ENCODE measurements at places on chromosomes 7 and 10. TPM values are rescaled to one million over a fixed set of nuclear protein-coding genes. Genes with fewer than 3 reads are reported as not detected.

GRCh38 chr10:113061557-113061956 is 111.5 kb downstream of the TCF7L2 start:
- DNase-seq = no peak

DNA sequence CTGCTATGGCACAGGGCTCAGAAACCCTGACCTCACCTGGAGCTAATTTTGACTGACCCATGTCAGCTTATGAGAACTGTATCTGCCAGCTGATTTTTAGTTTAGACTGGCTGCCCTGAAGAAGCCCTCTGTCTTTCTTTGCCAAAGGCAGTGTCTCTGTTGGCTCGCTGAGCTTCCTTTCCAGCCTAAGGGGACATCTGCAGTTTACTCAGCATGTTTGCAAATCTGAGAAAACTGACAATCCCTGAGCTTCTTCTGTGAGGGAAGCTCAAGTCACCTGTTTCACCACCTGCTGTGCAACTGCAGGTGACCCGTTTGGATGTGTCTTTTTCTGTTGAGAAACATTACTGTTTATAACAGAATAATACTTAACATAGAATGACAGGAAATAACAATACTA is 46.0 kb downstream of the PRKAR2B start:
- DNase-seq = no peak

DNA sequence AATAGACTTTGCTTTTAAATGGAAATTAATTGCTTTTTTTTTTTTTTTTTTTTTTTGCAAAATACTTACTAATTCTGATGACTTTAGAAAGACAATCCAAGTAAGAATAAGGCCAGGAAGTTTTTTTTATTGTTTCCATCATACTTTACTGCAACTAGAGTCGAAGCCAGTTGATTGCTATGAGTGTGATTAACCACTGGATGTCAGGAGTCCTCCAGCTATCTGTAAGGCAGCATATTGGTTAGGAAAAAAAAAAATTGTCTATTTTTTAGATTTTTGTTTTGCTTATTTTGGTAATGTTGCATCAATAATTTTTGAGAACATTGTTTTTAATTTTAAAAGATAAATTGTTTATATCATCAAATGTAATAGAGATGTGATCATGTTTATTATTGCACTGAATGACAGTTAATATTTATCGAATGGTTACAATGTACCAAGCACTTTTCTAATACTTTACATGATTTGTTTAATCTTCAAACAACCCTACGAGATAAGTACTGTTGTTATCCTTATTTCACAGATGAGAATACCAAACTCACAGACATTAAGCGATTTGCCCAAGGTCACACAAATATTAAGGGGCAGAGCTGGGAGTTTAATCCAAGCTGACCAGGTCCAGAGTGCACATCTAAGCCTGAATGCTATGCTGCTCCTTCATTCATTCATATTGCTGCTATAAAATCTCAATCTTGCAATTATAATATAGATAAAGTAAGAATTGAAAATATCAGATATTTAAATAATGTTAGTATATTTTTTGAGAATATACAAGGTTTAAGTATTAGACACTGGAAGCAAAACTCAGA is 19.9 kb upstream of the LMOD2 start:
- DNase-seq = no peak

- no peak for DNase-seq
Measured at GRCh38 chr7:106504645-106505044, 156.3 kb downstream of the CCDC71L start.

DNA sequence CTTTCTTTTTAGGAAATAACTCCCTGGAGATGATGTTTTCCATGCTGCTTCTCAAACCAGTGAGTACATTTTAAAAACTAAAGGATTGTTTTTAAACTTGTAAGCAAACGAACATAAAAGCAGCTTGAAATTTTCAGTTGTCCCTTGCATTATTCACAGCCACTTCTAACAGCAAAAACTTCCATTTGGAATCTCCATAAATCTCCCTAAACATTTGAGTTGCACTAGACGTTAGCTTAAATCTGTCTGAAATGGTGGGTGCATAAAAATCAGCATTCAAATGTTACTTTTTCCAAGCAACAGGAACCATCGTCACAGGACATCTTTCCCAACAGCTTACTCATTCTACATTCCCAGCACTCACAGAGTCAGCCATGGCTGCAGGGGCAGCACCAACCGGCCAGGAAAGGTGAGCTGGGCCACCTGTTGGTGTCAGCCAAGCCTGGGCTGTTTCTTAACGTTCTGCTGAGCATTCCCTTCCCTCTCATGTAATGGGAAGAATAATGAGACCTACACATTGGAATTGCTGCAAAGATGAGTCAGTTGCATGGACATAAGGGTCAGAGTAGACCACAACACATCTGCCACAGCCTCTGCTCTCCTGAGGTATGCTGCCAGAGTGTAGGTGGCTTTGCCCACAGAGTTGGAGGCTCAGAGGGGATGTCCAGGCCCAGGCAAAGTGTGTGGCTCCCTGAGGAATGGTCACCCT is 163.2 kb downstream of the TNS3 start:
- no peak for DNase-seq

DNA sequence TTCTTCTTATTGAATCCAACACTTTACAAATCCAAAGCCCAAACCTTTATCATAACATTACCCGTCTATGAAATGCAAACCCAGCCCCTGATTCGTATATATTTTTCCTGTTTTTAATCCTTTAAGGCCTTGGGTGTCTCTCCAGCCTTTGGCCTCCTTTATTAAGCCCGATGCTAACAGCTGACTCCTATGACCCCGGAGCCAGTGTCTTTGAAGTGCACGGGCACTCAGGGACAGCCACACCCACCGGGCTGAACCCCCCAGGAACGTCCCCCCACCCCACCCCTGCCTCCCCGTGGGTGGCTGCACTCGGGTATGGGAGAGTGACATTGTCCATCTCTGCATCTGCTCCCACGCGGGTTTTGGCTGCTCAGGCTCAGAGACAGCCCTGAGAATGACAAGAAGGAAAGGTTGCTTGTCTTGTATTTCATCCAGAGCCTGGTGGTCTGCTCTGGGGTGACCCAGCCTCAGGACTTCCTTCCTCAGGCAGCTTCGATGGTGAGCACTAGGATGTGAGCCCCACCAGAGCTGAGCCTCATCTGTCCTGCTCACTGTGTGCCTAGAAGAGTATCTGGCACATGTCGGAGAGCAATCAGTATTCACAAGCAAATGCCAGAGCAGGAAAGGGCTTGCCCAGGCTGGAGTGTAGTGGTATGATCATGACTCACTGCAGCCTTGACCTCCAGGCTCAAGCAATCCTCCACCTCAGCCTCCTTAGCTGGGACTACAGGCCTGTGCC is 210.4 kb downstream of the SKIDA1 start:
- DNase-seq = no peak

DNA sequence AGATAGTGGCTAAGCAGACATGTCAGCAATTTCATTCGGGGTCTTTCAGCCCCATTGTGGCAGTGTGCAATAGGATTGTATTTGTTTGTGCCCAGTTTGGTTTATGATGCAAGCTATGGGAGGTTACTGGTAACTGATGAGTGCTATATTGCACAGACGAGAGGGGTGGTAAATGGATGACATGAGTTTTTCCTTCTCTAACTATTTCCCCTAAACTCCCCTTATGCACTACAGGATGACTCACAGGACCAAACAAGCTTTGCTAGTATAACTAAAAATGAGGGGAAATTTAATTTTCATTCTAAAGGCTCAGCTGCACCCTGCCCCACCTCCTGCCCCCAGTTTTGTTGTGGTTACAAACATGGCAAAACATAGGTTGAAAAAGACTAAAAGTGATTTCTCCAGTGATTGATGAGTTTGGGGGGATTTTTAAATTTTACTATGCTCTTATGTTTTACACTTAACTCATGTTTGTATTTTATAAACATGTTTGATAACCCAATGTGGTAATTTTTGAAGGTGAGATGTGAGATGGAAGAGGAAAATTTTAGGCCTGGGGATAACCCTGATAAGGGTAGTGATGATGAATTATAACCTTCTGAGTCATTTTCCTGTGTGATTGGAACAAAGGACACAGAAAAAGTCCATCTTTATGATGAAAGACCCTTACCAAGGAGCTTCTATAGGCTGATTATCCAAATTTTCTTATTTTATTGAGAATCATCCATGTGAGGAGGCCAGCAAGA is 60.8 kb upstream of the NAMPT start:
- DNase-seq = no peak

DNA sequence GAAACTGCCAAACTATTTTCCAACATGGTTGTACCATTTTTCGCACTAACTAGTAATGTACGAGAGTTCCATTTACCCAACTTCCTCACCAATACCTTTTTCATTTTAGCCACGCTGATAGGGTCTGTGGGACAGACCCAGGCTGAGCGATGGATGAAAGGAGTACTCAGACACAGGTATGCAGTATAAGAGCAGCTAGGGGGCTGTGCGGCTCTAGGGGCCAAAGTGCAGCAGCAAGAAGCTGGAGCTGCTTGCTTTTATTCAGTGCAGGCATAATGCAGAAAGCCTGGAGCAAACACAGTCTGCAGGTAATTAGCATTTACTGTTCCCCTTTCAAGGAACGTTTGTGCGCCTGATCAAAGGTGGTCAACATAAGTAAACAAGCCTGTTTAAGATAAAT is 21.0 kb downstream of the UCMA start:
- no peak for DNase-seq

GRCh38 chr7:135672560-135673359 is 10.4 kb downstream of the STMP1 start:
- no peak for DNase-seq

- DNase-seq = no peak
Measured at GRCh38 chr10:1809139-1809741, 71.9 kb upstream of the ADARB2 start.

GRCh38 chr7:73817121-73817520 is 13.7 kb upstream of the CLDN4 start:
- no peak for DNase-seq

DNA sequence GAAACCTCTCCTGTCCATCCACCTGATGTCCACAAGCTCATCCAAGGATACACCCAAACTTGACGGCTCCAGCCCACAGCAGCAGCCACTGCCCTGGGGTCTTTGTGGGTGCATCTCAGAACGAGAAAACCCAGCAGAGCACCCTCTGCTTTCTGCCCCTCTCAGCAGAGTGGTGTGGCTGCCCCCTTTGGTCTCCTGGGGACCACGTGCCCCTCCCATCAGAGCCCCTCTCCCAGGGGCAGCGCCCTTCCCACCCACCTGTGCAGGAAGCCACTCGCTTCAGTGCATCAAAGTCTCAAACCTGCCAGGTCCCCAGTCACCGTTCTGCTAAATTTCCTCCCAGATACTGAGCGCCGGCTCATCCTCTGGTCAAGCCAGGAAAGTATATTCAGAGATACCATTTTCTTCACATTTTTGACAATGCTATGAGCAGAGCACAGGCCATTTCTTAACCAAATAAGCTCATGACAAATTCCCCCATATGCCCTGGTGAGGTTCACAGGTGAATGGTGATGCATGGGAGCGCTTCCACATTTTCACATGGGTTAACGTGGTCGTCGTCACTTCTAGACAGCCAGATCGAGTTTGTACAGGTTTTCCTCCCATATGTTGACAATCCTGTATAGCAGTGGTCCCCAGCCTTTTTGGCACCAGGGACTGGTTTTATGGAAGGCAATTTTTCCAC is 32.4 kb downstream of the CAMK2B start:
- DNase-seq = peak; percentile 5

- DNase-seq = peak; percentile 31
Measured at GRCh38 chr7:80499350-80499953, 12.4 kb downstream of the GNAT3 start.

- no peak for DNase-seq
Measured at GRCh38 chr7:131689662-131690234, 133.3 kb upstream of the PODXL start.

DNA sequence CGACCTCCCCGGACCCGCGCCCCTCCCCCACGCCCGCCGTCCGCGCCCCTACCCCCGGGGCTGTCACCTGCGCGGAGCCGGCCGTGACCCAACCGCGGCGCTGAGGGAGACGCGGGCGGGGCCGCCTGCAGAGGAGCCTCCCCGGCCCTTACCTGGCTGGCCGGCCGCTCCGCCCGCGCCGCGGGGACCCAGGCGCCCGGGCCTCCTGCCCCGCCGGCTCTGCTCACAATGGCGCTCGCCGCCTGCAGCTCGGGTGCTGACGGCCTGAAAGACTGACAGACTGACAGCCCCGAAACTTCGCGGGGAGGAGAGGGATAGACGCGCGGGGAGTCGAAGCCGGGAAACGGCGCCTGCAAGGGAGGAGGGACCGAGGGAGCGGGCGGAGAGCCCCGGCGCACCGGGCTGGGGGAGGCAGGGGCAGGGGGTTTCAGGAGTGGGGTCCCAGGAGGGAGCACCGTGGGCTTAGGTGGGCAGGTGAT is 393 bp downstream of the ZNF467 start:
- no peak for DNase-seq

- no peak for DNase-seq
Measured at GRCh38 chr10:118927321-118927720, 102.2 kb upstream of the NANOS1 start.

GRCh38 chr7:47028284-47028683 is 553.6 kb downstream of the TNS3 start:
- DNase-seq = no peak

DNA sequence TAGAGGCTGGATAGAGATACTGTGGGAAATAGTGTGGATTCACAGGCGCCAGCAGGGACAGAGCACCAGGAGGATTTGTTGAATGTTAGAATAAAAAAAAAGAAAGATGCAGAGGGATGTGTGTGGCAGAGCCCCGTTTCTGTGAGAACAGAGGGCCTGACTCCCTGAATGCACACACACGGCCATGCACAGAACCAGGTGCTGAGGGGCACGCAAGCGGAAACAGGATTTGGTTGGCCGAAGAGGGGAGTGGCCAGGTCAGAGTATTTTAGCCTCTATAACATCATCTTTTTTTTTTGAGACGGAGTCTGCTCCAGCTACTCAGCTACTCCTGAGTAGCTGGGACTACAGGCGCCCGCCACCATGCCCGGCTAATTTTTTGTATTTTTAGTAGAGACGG is 21.9 kb downstream of the IQCE start:
- no peak for DNase-seq

DNA sequence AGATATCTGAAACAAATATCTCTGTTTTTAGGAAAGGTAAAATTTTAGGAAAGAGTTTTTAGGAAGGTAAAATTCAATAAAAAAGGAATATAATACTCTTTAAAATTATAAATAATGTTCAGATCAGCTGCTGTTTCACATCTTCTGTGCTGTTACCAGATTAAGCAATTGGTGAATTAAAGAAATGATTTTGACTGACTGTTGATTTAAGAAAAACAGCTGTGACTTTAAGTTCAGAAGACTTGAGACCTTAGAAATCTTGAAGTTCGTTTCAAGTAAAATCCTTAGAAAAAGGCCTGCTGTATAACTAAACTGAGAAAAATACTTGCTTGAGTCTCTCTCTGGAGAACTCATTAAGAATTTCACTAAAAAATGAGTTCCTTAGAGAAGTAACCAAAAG is 250.6 kb downstream of the DOCK4 start:
- no peak for DNase-seq

Gene TAS2R41
- total RNA-seq = not detected

Gene KLLN
- 0.60 TPM for total RNA-seq

Gene GPNMB
- total RNA-seq = 152 TPM

Gene FAM131B
- 0.75 TPM for total RNA-seq

Gene SCRN1
- 31.2 TPM for total RNA-seq

Gene PALD1
- 10.7 TPM for total RNA-seq

Gene CPA2
- total RNA-seq = not detected

Gene FGF8
- total RNA-seq = not detected

Gene FOXP2
- total RNA-seq = 16.7 TPM

Gene CNPY1
- total RNA-seq = not detected

Gene HELLS
- 5.9 TPM for total RNA-seq

Measured in omental fat pad (tissue), 4 donors.